ENCODE measurements at places on chromosomes 11 and 22.

DNA sequence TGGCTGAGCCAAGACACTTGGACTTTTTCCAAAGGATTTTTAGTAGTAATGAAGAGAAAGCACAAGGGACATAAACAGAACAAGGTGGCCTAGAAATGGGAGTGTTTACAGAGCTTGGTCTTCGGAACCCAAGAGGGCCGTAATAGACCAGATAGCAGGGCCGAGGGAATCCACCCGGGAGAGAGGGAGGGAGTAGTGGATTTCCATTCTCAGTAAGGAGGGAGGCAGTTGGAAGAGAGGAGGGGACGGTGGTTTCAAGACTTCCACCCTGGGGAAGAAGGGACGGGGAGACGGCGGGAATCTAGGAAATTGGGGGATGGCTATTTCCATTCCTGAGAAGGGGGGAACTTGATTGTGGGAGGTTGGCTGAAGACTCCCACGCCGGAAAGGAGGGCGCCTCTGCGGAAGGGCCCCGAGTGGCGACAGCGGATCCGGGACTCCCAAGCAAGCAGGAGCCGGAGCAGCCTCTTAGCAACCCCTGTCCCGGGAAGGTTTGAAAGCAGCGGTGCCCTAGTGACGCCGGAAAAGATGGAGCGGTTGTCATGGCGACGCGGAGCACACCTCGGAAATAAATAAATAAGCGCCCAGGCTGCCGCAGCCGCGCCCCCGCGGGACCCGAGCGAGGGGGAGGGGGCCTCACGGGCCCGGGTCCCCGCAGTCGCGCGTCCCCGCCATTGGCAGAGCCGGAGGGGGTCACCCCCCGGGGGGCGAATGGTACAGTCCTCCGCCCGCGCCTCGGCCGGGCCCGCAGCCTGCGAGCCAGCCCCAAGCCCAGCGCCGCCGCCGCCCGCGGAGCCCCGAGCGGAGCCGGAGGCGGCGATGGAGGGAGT is 31.6 kb downstream of the EIF3F start:
- peak; percentile 31 for DNase-seq

DNA sequence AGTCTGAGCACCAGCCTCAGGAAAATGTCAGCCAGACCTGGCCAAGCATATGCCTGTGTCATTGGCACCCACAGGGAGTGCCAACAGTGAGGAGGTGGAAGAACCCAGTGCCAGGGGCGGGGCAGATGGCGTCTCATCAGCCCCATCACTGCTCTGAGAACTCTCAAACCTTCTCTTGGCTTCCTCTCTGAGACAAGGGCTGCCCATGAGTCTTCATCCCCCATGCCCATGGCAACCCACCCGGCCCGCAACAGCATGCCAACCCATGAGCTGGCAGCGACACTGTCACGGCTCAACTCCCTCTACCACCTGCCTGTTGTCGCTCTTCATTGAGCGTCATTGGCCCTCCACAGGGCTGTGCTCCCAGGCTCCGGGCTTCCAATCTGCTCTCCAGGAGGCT is 340.5 kb downstream of the BUD13 start:
- no peak for DNase-seq

DNA sequence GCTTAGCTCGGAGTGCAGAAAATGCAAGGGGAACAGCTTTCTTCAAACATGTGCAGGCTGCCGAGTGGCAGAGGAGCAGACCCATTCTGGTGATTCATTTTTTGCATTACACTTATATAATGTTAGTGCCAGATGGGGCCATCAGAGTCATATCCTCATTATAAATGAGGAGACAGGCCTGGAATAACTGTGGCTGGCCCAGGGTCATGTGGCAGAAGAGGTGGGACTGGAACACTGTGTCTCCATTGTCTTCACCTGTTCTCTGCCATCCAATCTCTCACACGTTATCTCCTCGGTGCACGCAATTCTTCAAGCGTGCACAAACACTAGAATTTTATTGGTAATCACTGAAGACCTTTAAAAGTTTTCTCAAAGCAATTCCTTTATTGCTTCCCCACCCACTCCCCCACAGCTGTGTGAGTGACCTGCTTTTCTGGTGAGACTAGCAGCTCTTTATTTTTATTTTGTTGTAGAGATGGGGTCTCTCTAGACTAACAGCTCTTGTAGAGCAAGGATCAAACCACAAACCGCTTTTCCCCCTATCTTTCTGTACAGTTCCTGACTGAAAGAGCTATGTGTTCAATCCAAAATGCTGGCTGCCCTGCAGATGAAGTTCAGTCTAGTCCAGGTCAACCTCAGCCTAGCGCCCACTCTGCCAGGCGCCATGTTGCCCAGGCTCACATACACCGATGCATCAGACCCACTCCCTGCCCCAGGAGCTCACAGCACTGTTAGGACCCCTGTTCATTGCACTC is 75.3 kb downstream of the ST3GAL4 start:
- DNase-seq: no peak

DNA sequence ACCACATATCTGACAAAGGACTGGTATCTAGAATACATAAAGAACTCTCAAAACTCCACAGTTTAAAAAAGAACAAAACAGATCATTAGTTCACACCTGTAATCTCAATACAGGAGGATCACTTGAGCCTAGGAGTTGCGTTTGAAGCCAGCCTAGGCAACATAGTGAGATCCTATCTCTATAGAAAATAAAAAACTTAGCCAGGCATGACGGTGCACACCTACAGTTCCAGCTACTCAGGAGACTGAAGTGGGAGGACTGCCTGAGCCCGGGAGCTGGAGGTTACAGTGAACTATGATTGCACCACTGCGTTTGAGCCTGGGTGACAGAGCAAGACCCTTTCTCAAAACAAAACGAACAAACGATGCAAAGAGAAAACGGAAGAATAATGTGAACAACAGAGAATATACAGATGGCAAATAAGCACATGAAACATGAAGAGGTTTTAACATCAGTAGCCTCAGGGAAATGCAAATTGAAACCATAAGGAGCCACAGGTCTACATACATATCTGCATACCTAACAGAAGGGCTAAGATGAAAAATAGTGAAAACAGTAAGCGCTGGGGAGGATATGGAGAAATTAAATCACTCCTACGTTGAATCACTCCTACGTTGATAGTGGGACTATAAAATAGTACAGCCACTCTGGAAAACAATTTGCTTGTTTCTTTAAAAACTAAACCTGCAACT is 70.7 kb downstream of the DGCR2 start:
- DNase-seq: no peak

DNA sequence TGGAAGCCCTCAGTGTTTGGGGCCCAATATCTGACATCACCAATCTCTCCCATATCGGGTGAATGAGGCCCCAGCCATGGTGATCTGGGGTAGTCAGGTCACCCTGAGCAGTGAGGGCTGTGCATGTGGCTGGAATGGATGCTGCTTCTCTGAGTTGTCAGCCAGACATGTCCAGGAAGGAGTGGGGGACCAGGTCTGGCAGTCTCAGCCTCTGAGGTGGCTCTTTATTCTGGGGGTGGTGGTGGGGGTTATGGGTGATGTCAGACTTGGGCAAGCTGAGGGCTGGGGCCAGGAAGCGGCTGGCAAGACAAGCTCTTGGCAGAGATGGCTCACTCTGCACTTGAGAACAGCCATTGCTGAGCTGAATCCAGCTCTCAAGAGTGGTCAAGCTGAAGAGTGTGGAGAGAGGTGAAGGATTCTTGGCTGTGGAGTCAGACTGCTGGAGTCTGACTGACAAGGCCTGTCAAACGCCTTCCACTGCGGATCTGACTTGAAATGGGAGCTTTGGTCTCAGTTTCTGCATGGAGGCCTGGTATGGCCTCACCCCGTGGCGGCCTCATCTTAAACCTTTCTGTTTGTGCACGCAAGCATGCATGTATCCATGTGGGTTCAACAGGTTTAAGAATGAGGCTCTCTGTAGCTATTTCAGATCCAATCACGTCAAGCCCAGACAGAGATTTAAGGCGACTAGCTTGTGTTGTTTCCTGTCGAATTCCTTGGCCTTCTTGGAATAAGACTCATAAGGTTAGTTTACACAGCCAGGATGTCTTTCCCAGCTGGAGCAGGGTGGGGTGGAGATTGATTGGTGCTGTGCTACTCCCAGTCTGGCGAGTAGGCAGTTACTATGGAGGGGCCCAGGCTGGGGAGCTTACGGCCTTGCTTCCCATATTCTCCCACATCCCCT is 83.9 kb upstream of the TIMP3 start:
- DNase-seq: no peak

DNA sequence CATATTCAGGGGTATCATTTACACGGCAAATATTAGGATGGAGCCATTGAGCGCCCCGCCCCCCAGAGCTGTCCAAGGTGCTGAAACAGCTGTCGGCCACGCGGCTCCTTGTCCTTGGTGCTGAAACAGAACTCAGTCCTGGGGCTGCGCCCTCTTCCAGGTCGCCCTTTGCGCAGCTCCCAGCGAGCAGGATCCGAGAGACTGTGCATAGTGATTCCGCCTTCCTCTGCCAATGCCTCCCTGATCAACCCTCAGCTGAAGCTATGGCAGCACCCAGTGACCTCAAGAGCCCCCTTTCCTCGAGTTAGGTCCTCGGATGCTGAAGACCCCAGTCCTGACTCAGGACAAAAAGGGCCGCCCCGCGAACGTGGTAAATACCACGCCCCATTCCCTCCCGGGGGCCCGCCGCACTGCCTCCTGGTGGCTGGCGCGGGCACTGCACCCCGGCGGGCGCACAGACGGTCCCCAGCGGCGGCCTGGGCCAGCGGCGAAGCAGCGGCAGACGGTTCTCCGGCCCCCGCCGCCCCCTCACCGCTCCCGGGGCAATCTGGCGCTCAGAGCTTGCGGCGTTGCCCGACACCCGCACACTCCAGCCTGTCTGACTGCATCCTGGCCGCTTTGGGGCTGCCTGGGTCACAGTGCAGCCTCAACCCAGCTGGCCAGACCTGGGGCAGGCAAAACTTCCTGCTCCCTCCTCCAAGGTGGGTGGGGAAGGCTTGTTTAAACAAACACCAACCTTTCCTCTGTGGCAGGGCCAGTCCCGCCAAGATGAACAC is 13.4 kb downstream of the SYT7 start:
- peak; percentile 70 for DNase-seq

DNA sequence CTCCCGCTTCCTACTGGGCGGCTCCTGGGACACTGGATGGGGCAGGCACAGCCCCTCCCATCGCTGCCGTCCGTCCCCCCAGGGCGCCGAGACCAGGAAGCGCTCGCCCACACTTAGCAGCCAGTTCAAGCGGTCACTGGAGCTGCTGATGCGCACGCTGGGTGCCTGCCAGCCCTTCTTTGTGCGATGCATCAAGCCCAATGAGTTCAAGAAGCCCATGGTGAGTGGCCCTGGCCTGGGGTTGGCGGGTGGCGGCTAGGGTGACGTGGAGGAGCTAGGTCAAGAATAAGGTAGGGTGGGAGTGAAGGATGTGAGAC is 44.6 kb downstream of the MYO7A start:
- no peak for DNase-seq

DNA sequence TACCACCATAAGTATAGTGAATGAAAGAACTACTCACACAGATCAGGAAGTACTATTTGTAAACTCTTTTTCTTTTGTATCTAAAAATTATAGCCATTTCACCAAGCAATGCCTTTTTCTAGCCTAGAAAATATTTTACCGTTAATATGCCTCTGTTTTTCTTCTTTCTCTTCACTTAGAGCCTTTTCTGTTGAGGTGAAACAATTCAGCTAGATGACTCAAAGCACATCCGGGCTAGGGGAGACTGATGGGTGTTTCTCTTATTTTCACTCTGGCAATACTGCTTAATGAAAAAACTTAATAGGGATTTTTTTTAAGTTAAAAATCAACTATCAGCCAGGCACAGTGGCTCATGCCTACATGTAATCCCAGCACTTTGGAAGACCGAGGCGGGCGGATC is 93.3 kb downstream of the SGSM3 start:
- DNase-seq: no peak

GRCh38 chr11:36305047-36305446 is 9.0 kb downstream of the PRR5L start:
- no peak for DNase-seq

DNA sequence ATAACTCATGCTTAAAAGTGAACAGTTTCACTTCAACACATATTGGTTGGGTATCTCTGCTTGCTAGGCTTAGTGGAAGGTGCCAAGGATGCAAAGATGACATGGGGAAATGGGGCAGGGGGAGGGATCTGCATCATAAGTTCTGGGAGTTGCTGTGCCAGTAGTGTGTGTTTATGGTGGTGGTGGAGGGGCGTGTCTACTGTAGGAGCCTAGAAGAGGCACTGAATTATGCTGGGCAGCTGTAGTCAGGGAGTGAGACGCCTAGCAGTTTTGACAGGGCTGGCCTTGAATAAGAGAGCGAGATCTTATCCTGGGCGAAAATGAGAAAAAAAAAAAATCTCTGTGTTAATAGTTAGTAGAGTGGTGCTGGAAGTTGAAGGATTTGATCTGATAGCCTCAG is 3.0 kb downstream of the ELMOD1 start:
- no peak for DNase-seq

DNA sequence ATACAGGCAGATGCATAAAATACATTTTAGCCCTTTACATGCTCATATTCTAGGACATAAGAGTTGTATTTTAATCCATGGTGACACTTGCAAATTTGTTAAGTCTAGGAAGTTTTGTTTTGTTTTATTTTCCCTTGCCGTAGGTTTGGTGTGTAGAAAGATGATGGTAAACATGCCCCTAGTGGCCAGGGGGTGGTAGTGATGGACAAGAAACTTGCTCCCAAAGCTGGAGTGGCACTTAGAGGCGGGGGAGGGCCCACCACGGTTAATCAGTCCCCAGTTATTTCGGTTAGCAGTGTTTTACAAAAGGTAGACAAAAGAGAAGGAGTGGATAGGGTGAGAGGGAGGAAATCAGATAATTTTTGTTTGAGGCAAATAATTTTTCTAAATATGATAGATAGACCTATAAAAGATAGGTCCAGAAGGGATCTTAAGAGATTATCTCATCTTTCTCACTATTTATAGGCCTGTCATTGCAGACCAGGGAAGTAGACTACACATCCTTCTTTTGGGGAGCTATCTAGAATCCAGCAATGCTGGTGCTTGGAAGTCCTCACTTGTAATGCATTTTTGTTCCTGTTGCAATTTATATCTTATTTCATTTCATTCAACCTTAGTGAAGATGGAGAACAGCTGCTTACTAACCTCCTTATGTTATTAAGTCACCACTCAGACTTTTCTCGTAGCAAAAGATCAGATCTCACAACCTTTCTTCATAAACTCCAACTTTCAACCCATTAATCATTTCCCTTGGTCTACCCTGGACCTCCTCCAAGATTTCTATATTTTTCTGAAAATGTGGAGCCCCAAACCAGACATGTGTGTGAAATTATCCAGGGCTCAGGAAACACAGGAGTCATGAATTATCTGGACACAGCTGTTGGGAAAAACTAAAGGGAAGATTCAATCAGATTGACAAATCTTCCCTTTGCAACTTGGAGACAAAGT is 5.9 kb upstream of the BDNF start:
- DNase-seq: no peak

DNA sequence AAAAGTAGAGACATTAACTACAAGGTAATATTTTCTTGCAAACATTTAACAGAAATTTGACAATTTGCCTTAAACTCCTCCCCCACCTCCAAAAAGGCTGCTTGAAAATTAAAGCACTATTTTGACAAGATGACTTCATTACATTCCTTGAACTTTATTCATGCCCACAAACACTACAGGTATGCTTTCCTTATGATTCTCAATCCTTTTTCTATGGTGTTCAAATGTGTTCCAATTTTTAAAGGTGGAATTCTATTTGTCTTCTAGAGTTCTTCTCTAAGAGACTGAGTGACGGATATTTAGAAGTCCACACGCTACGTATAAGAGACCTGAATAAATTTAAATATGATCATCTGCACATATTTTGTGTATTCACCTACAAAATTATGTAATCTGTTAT is 69.4 kb downstream of the MRTFA start:
- no peak for DNase-seq

Data from prostate gland (tissue), 2 donors.